ENCODE measurements at places on chromosomes 6 and 20.

GRCh38 chr6:40722553-40723258 is 135.5 kb upstream of the LRFN2 start:
- DNase-seq: no peak

DNA sequence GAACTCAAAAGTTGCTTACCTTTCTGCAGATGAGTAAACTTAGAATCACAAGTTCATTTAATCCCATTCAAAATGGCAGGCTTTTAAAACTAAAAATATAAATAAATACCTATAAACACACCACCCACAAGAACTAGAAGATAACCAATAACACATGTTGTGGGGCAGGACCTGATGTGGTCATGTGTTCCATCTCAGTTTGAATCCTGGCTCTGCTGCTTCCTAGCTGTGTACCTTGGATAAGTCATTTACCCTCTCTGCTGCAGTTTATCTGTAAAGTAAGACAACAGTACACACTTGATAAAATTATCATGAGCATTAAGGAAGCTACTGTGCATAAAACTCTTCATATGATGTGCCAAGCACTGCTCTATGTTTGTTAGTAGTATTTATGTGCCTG is 22.0 kb downstream of the TRIM27 start:
- DNase-seq: no peak

DNA sequence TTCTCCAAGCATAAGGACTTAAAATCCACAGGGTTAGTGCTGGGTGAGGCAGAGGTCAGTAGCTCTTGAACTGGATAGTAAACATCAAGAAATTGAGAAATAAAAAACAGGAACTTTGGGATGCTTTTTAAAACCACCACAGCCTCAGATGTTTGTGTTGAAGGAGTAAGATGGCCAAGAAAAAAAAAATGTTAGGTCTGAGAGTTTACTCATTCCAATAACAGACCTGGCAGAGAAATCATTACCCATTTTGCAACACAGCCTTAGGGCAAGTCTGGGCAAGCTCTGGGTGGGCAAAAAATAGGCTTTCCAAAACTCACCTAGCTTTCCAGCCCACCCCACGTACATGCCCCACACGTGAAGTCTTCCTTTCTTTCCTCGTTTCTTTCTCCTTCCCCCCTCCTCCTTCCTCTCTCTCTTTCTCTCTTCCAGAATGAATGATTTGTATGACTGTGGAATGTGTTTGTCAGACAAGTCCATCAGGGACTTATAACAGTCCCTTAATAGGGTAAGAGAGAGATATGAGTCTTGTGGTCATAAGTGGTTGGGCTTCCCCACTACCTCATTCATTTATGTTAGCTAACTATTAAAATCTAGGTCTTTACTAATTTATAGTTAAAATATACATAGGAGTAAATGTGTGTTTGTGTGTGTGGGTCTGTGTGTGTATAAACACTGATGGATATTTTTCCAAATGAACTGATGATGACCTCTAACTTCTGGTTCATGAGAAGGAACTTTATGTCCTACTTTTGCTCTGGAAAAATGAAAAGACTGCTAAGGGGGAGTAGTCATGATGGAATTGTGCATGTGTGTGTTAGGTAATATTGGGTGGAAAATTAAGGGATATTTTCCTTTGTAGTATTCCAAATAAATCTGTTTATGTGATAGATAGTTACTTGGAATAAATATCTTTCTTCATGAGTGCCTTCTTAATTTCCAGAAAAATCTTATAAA is 18.0 kb upstream of the DSE start:
- no peak for DNase-seq

- DNase-seq: no peak
Measured at GRCh38 chr20:31785089-31785488, 34.1 kb upstream of the MYLK2 start.

DNA sequence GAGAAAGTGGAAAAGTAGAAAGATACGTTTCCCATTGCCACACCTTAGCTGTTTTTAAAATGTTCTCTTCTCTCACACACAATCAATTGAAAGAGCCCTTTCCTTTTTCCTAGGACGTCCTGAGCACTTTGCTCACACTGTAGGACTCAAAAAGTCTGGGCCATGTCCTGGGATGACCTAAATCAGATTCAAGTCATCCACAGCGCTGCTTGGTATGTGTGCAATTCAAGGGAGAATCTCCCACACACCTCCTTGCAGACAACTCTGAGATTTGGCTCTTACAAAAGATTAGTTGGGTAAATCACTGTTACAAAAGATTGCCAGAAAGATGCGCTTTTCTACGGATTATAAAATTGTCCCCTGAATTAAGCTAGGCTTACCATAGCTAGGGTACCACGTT is 130.1 kb downstream of the RNASET2 start:
- no peak for DNase-seq

GRCh38 chr6:71028236-71028876 is 71.5 kb upstream of the B3GAT2 start:
- DNase-seq: peak; percentile 33
